ENCODE measurements at places on chromosomes 7 and 10.

DNA sequence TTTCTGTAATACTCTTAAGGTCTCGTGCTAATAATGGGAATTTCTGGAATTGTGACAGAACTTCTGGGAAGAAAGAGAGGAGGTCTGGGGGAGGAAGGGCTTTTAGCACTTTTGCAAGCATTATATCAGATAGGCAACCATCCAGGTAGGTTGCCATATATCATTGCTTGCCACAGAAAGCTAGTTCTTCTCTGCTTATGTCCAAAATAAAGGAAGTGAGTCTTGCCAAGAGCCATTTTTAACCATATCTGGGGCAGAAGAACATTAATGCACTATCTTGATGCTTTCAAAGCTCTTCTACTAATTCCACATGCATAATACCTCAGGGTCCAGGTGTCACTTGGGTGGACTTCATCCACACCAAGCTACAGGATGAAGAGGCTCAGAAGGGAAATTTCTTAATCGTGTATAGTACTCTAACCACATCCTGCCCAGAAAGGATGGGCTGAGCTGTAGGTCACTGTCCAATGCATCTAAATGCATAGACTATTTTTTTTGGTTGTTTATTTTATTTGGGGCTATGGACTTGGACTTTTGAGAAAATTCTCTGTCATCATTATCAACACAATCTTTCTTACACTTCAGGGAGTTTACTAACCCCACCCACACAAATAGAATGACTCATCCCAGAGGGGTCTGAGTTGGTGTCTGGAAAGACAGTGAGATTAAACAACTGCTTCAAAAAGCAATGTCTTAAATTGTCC is 68.9 kb upstream of the ADO start:
- DNase-seq = no peak

- DNase-seq = no peak
These were observed 105.3 kb downstream of the PLXDC2 start for GRCh38 chr10:19921300-19922140.

DNA sequence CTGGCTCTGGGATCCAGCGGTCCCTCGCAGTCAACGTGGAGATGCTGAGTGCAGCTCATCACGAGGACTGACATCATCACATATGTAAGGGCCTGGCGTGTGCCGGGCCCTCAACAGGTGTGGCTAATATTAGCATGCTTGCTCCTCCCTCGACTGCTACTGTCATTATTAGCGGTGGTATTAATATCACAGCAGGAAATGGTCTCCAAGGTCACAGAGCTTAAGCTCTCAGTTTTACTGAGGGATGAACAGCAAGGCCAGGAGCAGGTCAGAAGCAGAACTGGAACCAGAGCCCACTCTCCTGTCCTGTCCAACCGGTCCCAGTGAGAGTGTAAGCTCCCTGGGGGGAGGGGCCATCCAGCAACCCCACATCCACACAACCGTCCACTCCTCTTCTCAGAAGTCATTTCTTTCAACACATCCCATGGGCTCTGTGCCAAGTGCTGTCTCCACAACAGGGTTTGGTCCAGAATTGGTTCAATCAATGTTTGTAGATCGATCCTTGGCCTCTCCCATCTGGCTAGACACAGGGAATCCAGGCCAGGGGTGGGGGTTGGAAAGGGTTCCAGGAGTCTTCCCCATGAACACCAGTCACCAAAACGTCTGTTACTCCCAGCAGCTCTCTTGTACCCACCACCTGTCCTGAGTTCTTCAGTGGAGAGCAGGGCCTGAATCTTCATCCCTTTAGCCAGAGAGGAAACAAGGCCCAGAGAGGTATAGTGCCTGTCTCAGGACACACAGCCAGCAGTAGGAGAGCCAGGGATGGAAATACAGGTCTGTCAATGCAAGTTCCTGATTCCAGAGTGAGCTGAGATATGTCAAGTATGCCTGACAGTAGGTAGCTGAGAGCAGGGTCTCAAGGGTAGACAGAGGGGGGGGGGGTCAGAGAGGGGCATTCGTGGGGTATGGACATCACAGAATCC is 45.3 kb upstream of the ZMIZ1 start:
- DNase-seq = no peak

DNA sequence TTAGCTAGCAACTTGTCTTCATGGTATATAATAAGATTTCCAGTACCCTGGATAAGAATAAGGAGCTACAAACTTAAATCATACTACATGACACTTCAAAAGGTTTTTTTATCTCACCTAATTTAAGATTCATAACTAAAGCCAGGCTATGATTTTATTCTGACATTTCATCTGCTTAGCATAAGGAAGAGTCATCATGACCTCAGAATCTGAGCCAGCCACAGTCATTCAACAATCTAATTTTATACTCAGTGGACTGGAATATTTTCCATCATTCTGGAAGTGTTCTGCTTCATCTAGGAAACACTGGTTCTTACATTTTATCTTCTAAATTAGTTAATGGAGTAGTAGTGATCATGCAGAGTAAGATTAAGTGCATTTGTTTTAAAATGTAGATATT is 102.1 kb upstream of the KCND2 start:
- no peak for DNase-seq

- no peak for DNase-seq
These were observed 412.2 kb upstream of the ZMIZ1 start for GRCh38 chr10:78656417-78657162.

DNA sequence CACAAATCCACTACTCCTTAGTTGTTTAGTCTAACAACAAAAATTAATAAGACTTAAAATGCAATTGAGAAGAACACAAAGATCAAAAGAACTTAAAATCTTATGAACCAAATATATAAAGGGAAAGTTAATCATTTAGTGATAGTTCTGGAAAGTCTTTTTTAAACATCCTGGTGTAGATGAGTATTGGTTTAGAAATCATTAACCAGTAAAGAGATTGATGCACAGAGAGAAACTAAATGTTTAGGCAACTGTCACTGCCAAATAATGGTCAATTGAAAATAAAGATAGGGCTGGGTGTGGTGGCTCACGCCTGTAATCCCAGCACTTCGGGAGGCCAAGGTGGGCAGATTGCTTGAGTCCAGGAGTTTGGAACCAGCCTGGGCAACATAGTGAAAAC is 44.9 kb downstream of the SP8 start:
- no peak for DNase-seq

DNA sequence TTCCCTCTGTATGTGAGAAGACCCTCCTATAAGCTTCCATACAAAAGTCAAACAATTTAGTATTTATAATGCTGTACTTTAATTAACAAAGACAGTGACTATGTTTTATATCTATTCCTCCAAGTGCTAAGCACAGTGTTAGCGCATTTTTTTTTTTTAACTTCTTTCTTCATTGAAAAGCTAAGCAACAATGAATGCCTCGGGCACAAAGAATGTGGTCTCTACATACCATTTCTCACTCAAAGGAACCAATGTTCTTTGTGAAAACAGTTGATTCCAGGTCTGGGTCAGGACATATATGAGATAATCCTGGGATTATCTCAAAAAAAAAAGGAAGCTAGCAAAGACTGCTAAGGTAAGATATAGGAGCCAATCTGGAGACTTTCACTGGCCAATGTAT is 26.2 kb upstream of the REEP3 start:
- DNase-seq = no peak

DNA sequence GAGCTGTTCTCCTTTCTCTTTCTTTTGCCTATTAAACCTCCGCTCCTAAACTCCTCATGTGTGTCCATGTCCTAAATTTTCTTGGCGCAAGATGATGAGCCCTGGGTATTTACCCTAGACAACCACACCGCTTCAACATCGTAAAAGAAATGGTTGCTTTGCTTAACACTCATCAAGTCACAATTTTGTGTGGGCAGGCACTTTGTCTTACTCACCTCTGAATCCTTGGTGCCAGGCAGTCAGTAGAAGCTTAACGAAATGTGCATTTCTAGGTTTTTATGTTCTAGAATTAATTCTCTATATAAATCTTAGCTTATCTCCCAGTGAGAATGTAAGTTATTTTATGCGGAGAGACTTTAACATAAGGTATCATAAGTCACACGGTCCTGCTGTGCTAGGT is 478.7 kb downstream of the CALN1 start:
- no peak for DNase-seq

DNA sequence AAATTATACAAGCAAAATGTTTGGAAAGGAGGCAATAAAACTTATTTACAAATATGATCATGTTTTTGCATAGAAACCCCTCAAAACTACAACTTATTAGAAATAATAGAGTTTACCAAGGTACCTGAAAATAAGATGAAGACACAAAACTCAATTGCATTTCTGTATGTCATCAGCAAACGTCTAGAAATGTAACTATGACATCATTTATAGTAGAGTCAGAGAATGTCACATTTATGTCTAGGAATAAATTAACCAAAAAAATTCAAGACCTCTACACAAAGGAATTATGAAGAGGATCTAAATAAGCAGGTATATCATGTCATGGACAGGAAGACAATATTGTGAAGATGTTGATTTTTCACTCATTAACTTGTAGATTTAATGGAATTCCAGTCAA is 81.1 kb downstream of the PALS2 start:
- no peak for DNase-seq

DNA sequence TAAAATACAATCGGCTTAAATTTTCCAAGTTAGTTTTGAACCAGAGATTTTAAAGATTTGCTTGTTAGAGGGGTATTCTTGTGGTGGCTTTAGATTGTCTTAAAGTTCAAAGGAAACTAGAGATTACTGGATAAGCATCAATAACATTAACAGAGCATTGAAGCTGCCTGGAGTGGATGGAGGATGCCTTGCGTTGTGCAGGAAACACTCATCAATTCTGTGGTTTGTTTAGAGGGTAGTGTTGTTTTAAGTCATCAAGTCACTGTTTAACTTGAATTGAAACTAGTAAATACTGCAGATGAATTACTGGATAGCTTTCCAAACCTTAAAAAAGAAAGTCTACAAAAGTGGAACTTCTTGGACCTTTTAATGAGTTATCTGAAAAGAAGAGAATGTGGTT is 218.6 kb downstream of the CELF2 start:
- DNase-seq = no peak

DNA sequence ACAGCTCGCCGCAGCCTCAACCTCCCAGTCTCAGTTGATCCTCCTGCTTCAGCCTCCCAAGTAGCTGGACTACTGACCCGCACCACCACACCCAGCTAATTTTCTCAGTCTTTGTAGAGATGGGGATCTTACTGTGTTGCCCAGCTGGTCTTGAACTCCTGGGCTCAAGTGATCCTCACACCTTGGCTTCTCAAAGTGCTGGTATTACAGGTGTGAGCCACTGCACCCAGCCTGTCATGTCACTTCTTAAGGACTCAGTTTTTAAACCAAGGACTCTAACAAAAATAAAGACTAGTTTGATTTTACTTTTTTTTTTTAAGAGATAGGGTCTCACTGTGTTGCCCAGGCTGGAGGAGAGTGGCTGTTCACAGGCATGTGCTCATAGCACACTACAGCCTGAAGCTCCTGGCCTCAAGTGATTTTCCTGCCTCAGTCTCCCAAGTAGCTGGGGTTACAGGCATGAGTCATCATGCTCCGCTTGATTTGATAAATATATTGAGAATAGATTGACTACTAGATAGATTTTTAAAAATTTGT is 16.5 kb upstream of the PPP3CB start:
- no peak for DNase-seq

DNA sequence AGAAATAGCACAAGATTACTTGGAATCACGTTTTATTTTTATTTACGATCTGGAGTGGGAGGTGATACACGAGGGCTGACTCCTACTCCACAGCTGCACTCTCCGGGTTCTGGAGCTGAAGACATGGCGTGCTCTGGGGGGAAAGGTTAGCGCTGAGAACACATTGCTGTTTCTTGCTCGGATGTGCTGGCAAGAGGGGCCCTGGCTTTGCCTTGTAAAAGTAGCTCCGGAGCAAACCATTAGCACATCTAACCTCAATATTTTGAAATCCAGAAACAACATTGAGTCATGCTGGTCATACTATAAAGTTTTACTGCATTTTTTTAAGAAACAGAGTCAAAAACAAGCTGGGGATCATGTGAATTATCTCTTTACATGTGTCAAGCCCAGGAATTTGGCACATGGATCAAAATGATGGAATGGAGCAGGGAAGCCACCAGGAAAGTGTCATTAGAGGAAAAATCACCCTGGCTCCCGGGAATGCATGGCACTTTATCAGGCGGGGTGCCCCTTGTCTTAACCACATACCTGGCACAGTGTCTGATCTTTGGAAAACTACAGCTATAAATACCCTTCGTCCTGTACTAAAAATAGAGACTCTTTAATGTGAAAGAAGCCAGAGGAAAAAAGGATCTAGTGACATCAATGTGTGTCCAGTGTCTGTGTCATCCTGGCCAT is 31.6 kb upstream of the LYZL1 start:
- no peak for DNase-seq

DNA sequence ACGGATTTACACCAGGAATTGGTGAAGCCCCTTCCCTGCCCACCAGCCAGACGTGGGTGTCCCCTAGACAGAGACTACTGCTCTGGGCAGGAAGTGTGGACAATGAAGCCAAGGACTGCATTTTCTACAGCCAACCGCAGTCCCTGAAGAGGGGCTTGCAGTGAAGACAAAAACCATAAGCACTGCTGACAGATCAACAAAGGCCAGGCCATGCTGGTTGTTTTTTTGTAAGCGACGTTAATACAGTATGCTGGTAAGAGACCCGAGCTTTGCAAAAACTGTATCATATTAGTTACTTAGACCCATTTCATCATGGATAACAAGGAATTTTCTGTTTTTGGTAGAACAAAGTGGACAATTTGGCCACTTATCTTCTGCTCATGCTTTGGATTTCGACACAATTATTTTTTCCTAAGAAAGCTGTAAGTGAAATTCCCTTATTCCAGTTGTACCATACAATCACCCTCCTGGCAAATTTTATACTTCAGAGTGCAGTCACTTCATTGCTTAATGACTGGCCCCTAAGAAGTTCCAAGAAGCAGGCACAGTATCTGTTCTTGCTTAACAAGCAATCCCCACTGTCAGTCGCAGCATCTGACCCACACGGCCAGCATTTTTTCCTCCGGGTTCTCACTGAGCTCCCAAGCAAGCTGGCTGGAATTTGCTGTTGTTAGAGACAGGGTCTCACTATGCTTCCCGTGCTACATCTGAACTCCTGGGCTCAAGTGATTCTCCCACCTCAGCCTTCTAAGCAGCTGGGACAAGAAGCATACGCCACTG is 163.5 kb downstream of the PARD3 start:
- DNase-seq = no peak

GRCh38 chr7:803243-803635 is 29.0 kb upstream of the SUN1 start:
- no peak for DNase-seq

- peak; percentile 14 for DNase-seq
These were observed 453 bp downstream of the URGCP start for GRCh38 chr7:43905956-43906330.

GRCh38 chr7:5001911-5002310 is 42.9 kb upstream of the MMD2 start:
- DNase-seq = no peak
